ENCODE measurements at places on chromosomes 2 and 18.

DNA sequence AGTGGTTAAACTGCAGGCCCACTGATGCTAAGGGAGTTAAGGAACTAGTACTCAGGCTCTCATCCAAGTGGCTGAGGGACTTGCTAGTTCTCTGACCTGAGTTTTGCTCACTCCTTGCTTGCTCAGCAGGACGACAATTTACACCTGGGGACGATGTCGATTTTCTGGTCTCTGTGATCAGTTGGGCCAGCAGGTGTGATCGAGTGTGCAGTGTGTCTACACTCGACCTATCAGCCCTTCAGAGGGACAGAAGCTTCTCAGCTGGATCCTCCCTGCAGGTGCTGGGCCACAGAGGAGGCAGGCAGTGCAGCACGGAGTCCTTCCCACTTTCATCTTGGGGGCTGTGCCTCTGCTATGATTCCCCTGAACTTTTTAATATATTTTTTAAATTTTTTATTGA, 71.5 kb downstream of the KCNS3 start:
- no peak for DNase-seq

DNA sequence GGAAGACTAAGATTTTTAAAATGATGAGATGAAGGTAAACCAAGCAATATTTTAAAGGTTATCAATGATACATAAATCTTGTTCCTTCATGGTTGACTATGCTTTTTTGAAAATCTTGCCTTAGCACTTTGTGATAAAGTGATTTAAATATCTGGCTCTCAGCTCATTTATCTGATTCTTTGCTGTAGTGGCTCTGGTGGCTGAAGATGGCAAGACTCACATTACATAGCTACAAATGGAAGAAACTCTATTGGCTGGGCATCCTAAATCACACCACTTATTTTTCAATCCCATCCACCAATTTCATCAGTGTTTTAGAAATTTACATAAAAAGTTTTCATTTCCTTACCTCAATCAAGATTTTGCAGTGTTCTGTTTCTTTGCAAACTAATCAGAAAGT, 16.6 kb upstream of the APCDD1 start:
- DNase-seq, result no peak

- DNase-seq, result peak; percentile 95
Measured at GRCh38 chr2:172555522-172556283, at the start of gene PDK1. Gene PDK1, plus strand, starts transcription at chr2:172556090. Its CDS starts 61 bp downstream, at chr2:172556151.

DNA sequence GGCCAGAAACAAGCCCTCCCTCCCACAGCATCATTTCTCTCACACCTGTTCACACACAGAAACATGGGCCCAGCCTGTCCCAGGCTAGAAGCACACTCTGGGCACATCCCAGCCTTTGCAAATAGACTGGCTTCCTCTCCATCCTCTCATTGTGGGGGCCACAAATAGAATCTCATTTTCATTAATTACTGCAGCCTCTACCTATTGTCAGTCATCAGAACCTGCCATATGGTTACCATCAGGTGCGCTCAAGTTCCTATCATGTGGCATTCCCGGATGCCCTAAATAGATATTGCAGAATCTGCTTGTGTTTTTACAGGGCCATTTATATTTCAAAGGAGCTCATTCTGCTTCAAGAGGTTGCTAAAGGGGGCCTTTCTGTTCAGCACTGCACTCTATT, 460.7 kb downstream of the BCL11A start:
- no peak for DNase-seq

Data from naive thymus-derived CD4-positive, alpha-beta T cell (primary cell).